CD4-positive, alpha-beta T cell treated with Interleukin-6 for 4 hours (primary cell): ENCODE measurements at places on chromosomes 4 and X.

GRCh38 chr4:5707778-5708448, 446 bp downstream of the EVC2 start:
- DNase-seq, result peak; percentile 15

DNA sequence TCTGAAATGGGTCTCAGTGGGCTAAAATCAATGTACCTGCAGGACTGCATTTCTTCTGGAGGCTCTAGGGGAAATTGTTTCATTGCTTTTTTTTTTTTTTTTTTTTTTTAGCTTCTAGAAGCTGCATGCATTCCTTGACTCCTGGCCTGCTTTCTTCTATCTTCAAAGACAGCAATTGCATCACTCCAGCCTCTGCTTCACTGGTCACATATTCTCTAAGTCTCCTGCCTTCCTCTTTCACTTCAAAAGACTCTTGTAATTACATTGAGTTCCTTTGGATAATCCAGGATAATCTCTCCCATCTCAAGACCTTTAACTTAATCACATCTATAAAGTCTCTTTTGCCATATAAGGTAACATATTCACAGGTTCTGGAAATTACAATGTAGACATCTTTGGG, 11.3 kb upstream of the PCYT1B start:
- no peak for DNase-seq

- no peak for DNase-seq
Measured at GRCh38 chr4:167003326-167003725, 231.0 kb downstream of the SPOCK3 start.

DNA sequence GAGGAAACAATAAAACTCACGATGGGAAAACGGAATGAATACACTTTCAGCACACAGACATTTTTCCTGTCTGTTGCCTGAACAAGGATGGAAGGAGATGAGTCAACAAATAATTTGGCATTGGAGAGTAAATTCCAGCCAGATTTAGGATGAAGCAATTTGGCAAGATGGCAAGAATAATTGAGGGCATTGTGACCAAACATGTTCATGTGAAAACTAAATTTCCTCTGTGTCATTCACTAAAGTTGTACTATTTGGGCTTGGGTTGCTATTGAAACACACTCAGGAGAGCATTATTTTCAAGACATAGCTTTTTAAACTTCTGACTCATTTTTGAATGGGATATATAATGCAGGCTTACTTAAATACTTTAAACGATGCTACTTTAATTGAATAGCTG, 1614.4 kb downstream of the PCDH19 start:
- DNase-seq, result no peak

- DNase-seq, result no peak
Measured at GRCh38 chrX:128862557-128862956, 660.7 kb downstream of the SMARCA1 start.

- no peak for DNase-seq
Measured at GRCh38 chr4:158535130-158535614, 13.5 kb downstream of the RXFP1 start.

DNA sequence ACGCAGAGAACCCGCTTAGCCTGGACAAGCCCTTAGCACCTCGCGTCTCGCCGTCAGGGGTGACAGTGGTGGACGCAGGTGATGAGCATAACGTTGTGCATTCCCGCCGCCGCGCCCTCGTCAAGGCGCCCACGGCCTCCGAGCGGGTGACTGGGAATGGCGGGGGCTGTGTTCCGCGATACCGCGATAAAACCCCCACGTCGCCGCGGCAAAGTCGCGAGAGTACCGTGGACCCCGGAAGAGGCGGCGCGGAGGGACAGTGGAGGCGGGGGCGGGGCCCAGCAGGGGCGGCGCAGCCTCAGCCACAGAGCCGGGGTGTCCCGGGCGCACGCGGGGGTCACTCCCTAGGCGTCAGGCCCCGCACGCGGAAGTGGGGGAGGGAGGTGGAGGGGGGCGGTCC, 53.8 kb downstream of the ZFYVE28 start:
- DNase-seq, result peak; percentile 74

GRCh38 chrX:24398766-24399165, 38.3 kb downstream of the SUPT20HL1 start:
- DNase-seq, result no peak

GRCh38 chr4:2712261-2712842, 43.8 kb downstream of the TNIP2 start:
- no peak for DNase-seq
